Activated CD4-positive, alpha-beta T cell treated with anti-CD3 and anti-CD28 coated beads, Interleukin-2, Interleukin-6, amounts not matched to agents 100 ng/mL and 50 ng/mL, durations not matched to agents 16 hours and 8 hours (primary cell): ENCODE measurements at places on chromosomes 13 and 19.

DNA sequence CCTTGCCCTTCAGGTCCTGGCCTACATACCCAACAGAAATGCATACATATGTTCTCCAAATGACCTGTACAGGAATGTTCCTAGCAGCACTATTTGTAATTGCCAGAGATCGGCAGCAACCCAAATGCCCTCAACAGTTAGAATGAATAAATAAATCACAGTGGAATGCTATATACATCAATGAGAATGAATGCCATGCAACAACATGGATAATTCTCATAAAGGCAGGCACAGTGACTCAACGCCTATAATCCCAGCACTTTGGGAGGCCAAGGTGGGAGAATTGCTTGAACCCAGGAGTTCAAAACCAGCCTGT, 18.6 kb downstream of the TEX101 start:
- no peak for DNase-seq

DNA sequence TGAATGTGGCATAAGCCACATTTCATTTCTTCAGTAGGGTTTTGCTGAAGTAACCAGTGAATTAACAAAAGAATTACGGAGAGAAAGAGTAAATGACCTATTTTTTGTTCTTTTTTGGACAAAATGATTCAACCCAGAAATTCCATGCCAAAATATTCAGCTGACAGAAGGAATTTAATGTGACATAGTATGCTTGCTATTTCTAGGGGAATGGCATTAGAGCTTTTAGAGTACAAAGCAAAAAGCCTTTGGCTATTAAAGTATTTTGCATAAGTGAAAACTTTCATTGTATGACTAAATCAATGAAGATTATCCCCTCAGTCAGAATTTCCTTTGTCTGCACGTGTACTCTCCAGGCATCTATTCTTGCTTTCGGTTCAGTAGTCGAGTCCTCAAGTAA, 465.3 kb downstream of the COG6 start:
- no peak for DNase-seq

- DNase-seq, result no peak
Measured at GRCh38 chr13:75935805-75936204, 299.7 kb downstream of the LMO7 start.

DNA sequence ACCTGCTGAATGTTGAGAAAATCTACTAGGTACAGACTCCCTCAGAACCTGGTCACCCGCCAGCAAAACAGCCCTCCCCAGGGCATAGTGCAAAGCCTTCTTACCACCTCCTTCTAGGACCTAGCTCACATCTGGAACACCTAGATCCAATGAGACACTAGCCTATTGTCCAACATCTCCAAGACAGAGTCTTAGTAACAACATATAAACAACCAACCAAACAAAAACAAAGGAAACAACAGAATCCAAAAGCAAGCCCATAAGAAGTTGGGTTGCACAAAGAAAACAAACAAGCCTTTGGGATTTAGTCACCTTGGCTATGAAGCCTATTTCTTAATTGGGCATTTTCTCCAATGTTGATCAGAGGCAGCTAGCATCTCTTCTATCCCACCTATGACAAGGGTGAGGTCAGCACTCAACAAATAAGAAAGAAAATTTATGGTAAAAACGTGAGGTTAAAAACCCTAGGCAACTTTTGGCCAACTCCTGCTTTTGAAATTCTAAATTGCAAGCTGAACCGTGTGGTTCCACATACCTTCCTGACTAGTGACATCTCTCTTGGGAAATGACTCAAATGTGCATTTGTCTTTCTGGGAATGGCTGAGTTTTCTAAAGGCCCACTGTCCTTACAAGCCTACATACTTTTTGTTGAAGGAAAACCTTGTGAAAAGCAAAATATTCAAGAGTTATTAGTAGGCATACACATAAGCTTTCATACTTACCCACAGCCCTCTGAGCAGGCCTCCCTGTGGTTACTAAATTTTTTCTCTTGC, 66.7 kb downstream of the FAM216B start:
- DNase-seq, result no peak

DNA sequence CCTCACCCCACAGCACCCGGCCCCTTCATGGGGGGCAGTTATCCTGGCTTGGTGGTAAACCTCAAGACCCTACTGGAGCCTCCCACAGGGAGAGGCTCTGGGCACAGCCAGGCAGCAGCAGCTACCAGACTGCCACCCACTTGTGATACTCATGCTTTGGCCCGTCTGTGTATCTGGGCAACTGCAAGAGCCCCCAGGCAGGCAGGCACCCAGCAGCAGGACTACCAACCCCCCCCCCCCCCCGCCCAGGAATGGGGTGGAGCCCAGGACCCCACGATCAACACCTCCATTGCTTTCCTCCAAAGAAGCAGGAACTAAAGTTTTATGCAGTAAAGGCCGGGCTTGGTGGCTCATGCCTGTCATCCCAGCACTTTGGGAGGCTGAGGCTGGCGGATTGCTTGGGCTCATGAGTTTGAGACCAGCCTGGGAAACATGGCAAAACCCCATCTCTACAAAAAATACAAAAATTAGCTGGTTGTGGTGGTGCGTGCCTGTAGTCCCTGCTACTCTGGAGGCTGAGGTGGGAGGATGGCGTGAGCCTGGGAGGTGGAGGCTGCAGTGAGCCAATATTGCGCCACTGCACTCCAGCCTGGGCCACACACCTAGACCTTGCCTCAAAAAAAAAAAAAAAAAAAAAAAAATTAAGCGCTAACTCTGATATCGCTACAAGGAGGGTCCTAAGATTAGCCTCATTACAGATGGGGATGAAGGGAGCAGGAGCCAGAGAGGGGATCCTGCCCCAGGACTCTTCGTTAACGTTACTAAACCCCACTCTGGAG, 1.1 kb upstream of the LYL1 start:
- DNase-seq, result no peak

DNA sequence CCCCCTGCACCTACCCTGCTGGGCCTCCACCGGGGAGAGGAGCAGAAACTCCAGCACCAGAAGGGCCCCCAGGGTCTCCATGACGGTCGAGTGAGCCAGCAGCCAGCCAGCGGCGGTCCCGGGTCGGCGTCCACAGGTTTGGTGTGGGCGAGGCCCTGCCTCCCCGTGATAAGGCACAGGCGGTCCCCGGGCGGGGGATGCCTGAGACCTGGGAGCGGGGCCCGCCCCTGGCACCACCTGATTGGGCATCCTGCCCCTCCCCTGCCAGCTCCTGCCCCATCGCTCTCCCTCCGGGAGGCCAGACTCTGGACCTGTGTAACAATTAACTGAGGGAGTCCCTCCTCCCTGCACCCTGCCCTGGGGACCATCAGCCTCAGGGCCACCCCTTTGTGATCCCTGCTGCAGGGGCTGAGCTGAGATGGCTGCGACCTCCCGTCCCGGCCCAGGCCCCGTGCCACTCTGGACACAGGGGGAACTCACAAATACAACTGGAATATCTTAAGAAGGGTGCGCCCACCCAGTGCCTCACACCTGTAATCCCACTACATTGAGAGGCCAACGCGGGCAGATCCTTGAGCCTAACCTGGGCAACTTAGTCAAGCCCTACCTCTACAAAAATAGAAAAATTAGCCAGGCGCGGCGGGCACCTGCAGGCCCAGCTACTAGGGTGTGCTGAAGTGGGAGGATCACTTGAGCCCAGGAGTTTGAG, at the start of gene SMIM24:
SMIM24 (minus strand) TSS at position 143 of the 709 bp plus-strand sequence; CDS start at position 81, 62 bp downstream.
- DNase-seq, result no peak
